ENCODE measurements at places on chromosomes 1 and 21. TPM values are rescaled to one million over a fixed set of nuclear protein-coding genes. Genes with fewer than 3 reads are reported as not detected.

Gene KIF21B
- 94.0 TPM for total RNA-seq

Gene COL6A2
- total RNA-seq = 25.0 TPM

Gene ANGPTL3
- not detected for total RNA-seq

GRCh38 chr1:25692560-25692959 is 76.0 kb downstream of the MAN1C1 start:
- H3K4me1 ChIP-seq = peaks cover 45% of the 10 kb centered on the region
- H3K27ac ChIP-seq = no peak overlapping the region
- no peaks in the 10 kb centered on the region for H3K36me3 ChIP-seq
- no peak overlapping the region for H3K4me3 ChIP-seq
- peak; percentile 29 for DNase-seq

DNA sequence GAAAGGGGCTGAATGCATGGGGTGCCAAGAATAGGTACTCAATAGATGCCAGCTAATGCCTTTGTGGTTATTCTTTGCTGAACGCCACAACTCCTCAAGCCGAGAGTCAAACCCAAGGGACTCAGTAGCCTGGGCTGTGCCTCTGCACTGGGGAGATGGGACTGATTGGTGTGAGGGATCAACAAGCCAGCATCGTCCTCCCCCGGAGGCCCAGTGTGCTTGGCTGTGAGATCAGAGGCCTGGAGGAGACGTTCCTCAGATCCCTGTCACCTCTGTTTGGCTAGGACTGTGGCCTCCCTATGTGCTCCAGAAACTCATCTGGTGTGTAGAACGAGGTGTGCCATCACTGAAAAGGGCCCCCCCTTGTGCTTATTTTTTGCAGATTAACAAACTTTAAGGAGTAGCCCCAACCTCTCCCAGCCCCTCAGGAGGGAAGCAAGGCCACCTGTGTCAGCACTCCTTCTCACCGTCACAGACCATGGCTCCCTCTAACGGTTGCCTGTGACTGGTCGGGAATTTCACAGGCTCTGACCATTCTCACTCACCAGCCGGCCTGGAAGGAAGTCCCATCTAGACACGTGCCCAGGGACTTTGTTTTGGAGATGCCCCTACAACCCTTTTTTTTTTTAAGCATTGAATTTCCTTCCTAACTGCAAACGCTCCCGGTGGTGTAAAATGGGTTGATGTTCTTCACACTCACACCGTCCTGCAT is 194.0 kb upstream of the VAMP3 start:
- H3K27me3 ChIP-seq = no peaks in the 10 kb centered on the region
- DNase-seq = no peak
- H3K4me1 ChIP-seq = no peaks in the 10 kb centered on the region
- H3K36me3 ChIP-seq = no peaks in the 10 kb centered on the region
- no peak overlapping the region for H3K27ac ChIP-seq

- DNase-seq = no peak
- peaks cover 21% of the 10 kb centered on the region for H3K27me3 ChIP-seq
These were observed 6.4 kb upstream of the KCNK1 start for GRCh38 chr1:233607252-233608119.

- no peak for DNase-seq
- H3K27me3 ChIP-seq = no peaks in the 10 kb centered on the region
- no peaks in the 10 kb centered on the region for H3K4me1 ChIP-seq
These were observed 14.0 kb upstream of the TBX19 start for GRCh38 chr1:168266644-168267186.

DNA sequence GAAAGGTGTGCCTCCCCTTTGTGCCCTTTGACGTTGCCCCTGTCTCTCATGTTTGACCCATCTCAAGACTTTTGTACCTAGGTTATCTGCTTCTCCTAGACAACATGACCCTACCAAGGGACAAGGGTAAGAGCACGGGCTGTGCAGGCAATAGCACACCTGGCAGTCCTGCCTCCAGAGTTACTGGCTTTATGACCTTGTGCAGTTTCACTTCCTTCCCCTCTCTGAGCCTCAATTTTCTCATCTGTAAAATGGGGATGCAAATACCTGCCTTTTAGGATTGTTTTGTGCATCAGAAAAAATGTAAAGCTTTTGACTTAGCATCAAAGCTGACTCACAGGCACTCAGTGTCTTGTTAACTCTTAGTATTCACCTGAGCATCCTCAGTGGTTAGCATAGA is 36.4 kb downstream of the ELK4 start:
- H3K36me3 ChIP-seq = peaks cover 39% of the 10 kb centered on the region
- H3K4me1 ChIP-seq = peaks cover 48% of the 10 kb centered on the region
- no peak for DNase-seq
- H3K4me3 ChIP-seq = no peak overlapping the region

DNA sequence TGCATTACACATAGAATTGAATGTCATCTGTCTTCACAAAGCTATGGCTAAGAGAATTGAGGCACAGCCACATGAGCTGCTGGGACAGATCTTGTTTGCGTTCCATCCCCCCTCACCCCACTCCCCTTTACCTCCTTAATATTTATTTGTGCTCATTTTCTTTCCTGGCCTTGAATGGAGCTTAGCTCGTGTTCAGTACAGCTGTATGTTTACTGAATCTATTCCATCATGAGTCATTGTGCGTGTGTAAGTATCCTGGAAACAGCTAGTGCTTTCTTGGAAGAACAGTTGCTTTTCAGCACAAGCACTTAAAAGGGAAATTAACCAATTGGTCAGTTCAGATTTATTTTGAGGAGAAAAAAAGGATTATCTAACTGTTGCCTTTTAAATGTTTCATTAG is 14.7 kb downstream of the PROX1 start:
- no peak overlapping the region for H3K27ac ChIP-seq
- no peak for DNase-seq
- H3K27me3 ChIP-seq = peaks cover 5% of the 10 kb centered on the region
- no peaks in the 10 kb centered on the region for H3K36me3 ChIP-seq
- no peaks in the 10 kb centered on the region for H3K4me1 ChIP-seq

DNA sequence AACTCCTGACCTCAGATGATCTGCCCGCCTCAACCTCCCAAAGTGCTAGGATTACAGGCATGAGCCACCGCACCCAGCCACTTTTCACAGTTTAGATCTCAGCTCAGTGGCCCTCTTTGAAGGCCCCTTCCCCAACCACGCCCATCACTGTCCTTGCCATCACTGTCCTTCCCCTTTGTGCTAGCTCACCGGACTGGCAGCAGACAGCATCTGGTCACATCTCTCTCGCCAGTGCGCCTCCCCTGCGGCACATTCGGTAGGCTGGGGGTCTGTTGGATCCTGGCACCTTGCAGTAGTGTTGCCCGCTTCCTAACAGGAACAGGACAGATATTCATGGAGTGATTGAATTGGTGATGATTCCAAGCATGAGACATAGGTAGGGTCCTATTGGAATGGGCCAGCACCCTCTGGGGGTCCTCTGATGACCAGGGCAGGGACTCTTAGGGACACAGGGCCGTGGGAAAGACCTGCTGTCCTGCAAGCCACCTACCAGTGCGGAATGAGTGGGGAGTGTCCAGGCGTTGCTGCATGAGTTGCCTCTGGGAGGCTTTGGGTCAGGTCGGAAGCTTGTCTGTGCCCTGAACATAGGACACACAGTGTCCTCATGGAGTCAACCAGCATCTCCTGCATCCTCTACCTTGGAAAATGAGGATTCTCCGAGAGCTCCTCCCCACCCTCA is 178.8 kb upstream of the VAMP3 start:
- no peak overlapping the region for H3K27ac ChIP-seq
- no peak overlapping the region for H3K4me3 ChIP-seq
- no peaks in the 10 kb centered on the region for H3K4me1 ChIP-seq
- no peaks in the 10 kb centered on the region for H3K36me3 ChIP-seq
- no peak for DNase-seq

DNA sequence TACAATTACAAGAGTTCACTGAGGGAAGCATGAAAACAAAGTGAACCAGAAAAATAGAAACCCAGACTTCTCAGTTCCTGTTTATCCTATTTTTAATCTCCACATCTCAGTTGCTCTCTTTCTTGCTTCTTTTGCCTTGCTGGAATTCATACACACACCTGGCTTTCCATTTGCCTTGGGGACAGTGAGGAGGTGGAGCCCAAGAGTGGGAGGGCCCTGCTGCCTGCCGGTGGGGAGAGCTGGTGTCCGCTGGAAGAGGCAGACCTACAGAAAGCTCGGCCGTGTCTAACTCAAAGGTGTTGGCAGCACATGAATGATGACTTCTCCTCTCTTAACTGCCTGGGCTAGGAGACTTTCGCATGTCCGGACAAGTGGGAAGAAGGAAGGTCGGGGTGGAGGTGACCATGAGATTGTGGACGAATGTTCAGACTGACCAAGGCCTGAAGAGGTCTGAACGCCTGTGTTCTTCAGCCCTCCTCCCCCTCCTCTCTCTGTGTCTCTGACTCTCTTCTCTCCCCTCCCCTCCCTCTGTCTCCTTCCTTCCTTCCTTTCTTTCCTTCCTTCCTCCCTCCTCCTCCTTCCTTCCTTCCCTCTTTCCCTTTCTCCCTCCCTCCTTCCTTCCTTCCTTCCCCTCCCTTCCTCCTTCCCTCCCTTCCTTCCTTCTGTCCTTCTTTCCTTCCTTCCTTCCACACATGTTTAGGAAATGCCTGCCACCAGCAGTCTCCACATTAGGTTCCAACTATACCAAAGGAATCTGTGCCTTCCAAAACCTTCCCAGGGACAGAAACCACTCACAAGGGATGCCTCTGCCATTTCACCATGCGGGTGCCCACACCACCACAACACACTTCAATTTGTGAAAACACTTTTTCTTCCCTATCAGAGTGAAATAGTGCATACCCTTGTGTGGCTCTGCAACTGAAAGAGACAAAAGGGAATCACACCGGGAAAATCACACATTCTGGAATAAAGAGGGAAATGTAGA is 157.3 kb upstream of the RUNX1 start:
- no peak for DNase-seq
- H3K27me3 ChIP-seq = no peaks in the 10 kb centered on the region
- H3K4me1 ChIP-seq = peaks cover 25% of the 10 kb centered on the region
- no peak overlapping the region for H3K4me3 ChIP-seq

DNA sequence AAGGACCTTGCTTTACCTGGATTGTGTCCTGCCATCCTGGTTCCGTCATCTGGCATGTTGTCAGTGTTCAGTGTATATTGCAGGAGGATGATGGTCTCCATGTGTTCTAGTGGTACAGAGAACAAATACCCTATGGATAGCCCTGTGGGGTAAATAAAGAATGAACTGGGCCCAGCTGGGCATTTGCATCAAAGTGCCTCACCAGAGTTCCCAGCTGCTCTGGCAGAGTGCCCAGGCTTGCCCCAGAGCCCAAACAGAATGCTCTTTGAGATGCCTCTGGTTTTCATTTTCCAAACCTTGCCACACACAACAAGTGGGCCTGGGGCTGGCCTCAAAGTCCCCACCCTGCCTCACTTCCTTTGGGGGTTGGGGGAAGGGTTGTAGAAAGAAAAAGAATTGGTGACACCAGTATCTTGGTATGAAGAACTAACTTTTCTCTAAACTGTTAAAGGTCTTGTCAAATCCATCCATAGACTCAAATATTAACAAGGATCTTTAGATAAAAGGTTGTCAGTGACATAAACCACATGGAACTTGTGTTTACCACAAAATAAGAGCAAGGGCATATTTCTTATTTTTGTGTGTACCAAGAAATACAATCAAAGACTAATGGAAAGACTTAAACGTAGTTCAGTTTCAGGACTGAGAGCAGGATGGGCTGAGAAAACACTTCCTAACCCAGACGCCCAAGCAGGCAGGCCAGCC is 82.2 kb downstream of the LMO4 start:
- H3K4me3 ChIP-seq = no peak overlapping the region
- no peaks in the 10 kb centered on the region for H3K4me1 ChIP-seq
- no peak overlapping the region for H3K27ac ChIP-seq
- DNase-seq = no peak

DNA sequence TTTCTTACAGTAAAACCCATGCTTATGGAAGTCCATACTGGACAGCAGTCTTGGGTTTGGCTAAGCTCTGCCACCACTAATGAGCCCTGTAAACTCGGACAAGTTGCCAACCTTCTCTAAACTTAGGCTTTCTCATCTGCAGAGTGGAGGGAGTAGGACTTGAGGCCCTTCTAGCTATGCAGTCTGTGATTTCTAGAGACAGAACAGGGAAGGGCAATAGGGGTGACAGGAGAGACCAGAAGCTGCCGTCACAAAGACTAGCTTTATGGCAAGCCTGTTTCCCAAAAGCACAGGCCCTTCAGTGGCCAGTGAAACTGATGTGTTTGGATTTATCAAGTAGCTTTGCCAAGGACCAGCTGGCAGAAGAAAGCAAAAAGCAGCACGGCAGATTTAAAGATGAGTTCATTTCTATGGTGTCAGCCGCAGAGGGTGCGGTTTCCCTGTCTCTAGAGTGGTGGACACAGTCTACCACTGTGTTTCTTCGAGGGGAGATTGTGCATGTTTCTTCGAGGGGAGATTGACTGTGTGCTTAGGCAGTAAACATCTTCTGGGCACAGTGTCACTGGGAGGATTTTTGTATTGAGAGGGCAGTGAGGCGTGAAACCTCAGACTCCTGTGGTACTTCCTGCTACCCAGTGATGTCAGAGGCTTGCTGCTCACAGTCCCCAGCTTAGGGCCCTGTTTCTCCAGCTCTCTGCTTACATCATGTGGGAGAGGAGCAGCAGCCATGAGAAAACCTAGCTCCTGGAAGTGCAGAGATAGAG is 119.0 kb downstream of the ROR1 start:
- no peak for DNase-seq
- no peak overlapping the region for H3K4me3 ChIP-seq
- no peak overlapping the region for H3K27ac ChIP-seq
- H3K36me3 ChIP-seq = no peaks in the 10 kb centered on the region

DNA sequence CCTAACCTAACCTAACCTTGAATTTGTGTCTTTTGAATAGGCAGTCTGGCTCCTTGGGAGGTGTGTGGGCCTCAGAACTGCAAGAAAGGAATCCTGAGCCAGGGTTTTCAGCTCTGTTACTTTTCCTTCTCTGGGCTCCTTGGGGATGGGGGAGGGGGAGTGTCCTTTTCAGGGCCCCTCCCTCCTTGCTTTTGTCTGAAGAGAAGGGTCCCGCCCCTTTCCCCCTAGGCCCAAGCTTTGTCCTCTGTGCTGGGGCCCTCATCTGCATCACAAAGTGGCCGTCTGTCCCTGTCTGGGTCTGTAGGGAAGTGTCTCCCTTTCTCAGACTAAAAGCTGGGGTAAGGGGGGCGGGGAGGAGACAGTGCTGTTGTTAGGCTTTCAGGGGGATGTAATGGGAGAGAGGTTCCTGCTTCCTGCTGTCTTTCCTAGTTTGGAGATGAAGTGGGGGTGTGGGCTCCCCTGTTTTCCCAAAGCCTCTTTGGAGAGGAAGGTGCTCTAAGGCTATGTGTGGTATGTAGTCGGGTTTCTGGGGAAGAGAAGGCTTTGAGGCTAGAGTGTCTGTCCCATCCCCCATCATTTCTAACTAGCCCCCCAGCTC is 3.1 kb downstream of the AGO1 start:
- H3K27ac ChIP-seq = peak overlapping the region; percentile 14
- H3K27me3 ChIP-seq = no peaks in the 10 kb centered on the region
- peaks cover 43% of the 10 kb centered on the region for H3K4me1 ChIP-seq
- DNase-seq = no peak
- H3K36me3 ChIP-seq = peaks cover 9% of the 10 kb centered on the region
- no peak overlapping the region for H3K4me3 ChIP-seq

DNA sequence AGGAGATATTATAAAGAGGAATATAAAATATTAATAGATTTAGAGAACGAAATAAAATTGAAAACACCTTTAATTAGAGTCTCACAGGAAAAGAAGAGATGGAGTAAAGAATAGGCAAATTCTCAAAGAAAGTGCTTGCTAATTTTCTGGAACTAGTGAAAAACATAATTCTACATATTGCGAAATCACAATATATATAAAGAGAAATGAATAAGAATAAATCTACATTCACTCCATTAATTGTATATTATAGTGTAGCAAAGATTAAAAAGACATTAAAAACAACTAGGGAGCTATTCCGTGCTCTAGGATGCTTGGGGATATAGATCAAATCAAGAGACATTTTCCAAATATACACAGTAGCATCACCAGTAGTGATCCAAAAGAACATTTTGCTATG is 685.2 kb upstream of the NCAM2 start:
- H3K4me3 ChIP-seq = no peak overlapping the region
- no peaks in the 10 kb centered on the region for H3K4me1 ChIP-seq
- no peaks in the 10 kb centered on the region for H3K36me3 ChIP-seq
- DNase-seq = no peak
- no peaks in the 10 kb centered on the region for H3K27me3 ChIP-seq
- no peak overlapping the region for H3K27ac ChIP-seq
